ENCODE measurements at places on chromosomes 12 and 14.

GRCh38 chr14:71238835-71239234, 331.6 kb downstream of the PCNX1 start:
- DNase-seq: no peak

DNA sequence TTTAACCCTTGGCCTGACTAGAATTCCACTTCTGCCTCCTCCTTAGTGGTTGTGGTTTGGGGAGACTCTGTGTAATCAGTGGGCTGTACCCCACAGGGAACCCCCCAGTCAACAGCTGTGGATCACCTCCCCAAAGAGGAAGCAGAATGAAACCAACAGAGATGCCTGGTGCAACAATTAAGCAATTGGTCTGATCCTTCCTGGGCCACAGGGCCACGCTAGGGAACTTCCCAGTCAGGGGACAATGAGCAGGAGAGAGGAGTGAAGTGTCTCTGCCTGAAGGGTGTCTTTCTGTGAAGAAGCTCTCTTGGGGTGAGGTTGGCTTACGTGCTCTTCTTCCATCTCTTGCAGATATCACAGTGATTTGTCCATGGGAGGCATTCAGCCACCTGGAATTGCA, 8.2 kb downstream of the PDE6H start:
- DNase-seq: no peak

GRCh38 chr14:49479432-49479831, 106.7 kb downstream of the RPS29 start:
- DNase-seq: no peak

DNA sequence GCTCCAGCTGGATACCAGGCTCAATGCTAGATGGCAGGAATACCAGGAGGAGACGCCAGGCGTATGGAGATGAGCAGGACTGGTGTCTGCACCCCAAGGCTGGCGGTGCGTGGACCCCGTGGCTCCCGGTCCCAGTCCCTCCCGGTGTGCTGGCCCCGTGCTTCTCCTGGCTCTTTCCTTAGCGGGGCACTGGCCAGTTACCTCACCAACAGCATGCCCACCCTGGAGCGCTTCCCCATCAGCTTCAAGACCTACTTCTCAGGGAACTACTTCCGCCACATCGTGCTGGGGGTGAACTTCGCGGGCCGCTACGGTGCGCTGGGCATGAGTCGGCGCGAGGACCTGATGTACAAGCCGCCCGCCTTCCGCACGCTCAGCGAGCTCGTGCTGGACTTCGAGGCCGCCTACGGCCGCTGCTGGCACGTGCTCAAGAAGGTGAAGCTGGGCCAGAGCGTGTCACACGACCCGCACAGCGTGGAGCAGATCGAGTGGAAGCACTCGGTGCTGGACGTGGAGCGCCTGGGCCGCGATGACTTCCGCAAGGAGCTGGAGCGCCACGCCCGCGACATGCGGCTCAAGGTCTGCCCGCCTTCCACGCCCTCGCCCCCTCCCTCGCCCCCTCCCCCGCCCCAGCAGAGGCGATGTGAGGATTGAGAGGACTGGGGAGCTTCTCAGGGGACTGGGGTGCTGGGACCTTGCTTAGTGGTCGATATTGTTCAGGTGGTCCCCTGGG, 14.6 kb downstream of the VASH1 start:
- no peak for DNase-seq

DNA sequence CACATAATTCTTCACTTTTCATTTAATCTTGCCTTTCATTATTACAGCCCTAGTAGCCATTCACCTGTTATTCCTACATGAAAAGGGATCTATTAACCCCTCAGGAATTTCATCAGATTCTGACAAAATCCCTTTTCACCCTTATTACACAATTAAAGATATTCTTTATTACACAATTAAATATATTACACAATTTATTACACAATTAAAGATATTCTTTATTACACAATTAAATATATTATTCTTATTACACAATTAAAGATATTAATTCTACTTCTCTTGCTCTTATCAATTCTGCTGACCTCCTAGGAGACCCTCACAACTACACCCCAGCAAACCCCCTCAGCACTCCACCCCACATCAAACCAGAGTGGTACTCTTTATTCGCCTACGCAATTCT, 77.1 kb downstream of the SINHCAF start:
- no peak for DNase-seq

DNA sequence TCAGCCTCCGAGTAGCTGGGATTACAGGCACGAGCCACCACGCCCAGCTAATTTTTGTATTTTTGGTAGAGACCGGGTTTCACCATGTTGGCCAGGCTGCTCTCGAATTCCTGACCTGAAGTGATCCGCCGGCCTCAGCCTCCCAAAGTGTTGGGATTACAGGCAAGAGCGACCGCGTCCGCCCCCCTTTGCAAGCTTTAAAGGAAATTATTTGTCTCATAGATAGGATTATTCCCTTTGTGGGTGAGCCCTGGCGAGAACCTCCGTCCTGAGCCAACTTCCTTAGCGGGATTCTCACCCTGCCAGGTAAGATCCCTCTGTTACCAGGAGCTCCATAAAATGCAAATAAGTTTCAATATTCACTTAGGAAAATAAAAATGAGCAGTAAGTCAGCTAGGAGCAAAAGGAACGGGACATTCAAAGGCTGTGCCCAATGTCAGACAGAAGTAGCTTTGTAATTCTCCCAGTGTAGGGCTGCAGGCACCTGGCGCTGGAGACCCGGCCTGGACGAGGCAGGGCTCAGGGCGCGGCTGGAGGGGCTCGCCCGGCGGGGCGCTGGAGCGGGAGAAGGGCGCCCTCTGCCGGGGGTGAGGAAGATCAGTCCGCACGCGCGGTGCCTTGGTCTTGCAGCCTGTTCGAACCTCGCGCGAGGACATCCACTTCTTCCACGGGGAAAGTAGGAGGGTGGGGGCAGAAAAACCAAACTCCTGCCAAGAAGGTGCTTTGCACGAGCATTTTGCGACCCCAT, 47.2 kb upstream of the PLXNC1 start:
- DNase-seq: peak; percentile 55

DNA sequence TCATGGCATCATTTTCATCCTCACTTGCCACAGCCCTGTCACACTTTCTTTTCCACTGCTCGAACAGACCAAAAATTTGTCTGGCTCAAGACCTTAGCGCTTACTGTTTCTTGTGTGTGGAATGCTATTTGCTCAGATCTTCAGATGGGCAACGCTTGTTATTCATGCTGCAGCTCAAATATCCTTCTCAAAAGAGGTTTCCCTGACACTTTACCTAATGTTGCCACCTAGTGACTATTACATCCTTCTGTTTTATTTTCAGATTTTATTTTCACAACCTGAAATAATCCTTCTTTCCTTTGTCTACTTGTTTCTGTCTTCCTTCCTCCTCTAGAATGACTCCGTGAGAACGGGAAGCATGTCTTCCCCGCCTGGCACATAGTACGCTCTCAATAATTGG, 5.6 kb downstream of the FBXO33 start:
- no peak for DNase-seq

GRCh38 chr14:104112609-104113571, 25.5 kb upstream of the KIF26A start:
- DNase-seq: no peak

GRCh38 chr12:52781399-52782082, 4.4 kb upstream of the KRT76 start:
- DNase-seq: no peak

GRCh38 chr12:112907415-112908157, 824 bp downstream of the OAS1 start:
- DNase-seq: no peak
